ENCODE measurements at places on chromosomes 12 and 14.

- no peak for DNase-seq
Measured at GRCh38 chr12:52306731-52307130, 14.5 kb downstream of the KRT83 start.

GRCh38 chr12:47022296-47022695 lies 57.1 kb upstream of the PCED1B start:
- no peak for DNase-seq

DNA sequence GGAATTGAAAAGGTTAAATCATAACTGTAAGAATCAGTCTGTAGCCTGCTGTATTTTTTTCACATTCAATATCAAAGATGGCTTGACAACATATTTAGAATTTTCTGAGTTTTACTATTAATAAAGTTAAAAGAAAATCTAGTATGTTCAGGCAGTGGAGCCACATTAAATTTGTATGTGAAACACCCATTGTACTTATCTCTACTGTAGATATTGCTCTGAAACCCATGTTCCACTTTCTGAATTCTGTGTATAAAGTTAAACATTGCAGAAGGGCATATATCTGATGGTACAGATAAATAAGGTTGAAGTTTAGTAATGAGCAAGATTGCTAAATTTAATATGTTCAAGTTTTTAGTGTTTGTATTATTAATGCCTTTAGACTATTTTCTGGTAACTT lies 172.7 kb downstream of the FOXA1 start:
- no peak for DNase-seq

DNA sequence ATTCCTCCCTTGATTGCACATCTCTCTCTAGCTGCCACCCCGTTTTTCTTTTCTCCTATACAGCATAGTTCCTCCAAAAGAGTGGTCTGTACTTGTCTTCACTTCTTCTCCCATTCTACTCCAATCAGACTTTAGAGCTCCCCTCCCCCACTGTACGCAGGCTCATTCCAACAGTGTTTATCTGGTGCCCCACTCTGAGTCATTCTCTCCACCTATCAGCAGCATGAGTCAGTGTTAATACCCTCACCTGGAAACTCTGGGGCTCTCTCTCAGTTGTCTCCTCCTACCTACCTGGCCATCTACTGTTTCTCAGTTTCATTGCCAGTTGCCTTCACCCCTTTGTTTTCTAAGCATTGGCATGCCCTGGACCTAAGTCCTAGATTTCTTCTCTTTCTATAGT lies 175.1 kb upstream of the ARHGAP5 start:
- DNase-seq, result no peak

DNA sequence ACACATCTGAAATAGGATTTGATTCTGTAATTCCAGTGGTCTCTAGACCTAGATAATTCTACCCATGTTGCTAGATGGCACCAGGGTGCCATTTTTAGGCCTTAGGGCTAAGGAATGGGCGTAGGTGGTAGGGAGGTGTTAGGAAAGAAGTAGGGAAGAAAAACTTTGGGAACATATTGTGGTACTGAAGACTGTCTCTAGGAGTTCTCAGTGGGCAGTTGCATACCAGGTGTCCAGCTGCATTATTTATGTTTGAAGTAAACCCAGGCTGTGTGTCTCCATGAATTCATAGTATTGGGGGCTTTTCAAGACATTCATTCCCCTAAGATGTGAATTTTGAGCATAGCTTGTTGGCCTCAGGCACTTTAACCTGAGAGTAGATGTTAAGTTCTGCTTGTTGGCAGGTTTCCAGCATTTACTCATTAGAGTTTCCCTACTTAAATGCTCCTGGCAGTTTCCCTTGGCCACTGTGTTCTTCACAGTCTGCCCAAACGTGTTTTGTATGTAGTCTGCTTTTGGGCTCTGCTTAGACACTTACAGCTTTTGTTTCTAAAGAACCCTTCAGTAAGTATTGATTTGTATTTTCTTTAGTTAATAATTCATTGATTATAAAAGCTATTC lies 31.5 kb upstream of the CCT2 start:
- peak; percentile 25 for DNase-seq

DNA sequence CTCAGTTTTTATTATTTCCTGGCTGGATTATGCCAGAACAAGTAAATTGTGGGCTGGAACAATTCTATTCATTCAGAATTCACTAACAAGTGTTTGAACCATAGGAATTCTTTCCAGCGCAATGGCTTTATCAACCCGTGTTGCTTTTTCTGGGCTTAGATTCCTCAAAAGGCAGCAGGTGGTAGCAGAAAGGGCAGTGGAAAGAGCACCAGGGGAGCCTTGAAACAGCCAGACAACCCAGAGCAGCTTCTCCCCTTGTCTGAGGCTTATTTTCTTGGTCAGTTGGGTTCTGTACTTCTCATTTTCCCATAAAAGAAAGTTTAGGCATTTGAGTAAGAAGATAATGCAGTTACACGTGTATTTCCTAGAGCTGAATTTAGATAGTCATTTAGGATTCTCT lies 130.7 kb downstream of the OTOGL start:
- no peak for DNase-seq

GRCh38 chr12:10031771-10032175 lies 1.3 kb downstream of the CLEC9A start:
- no peak for DNase-seq
